ENCODE measurements at places on chromosomes 6 and 20.
A peak's percentile ranks its signal among the peaks of the same experiment; 100 is the strongest.

- DNase-seq, result no peak
These were observed 320 bp downstream of the GSTA4 start for GRCh38 chr6:52994839-52995088.

- no peak for DNase-seq
These were observed 105.7 kb upstream of the FRMD1 start for GRCh38 chr6:168184701-168185100.

- no peak for DNase-seq
These were observed 551.6 kb downstream of the COL12A1 start for GRCh38 chr6:74654296-74654695.

DNA sequence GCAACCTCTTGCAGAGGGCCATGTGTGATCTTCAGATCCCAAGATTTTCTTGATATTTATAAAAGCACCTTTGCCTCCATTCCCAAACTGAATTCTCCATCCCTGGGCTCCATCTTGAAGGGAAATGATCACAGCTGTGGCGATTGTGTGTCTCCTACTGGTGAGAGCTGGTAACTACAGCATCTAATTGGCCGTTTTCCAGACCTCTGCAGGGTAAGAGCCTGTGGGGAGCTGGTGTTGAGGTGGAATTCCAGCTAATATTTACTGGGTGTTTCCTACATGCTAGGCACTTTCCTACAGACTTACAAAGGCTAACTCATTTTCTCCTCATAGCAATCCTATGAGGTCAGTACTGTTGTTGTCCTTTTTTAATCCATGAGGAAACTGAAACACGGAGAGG, 59.2 kb upstream of the FNDC1 start:
- DNase-seq, result no peak

GRCh38 chr20:53699906-53700305, 106.3 kb upstream of the ZNF217 start:
- no peak for DNase-seq

- no peak for DNase-seq
These were observed 197.1 kb upstream of the PLN start for GRCh38 chr6:118350881-118351430.

DNA sequence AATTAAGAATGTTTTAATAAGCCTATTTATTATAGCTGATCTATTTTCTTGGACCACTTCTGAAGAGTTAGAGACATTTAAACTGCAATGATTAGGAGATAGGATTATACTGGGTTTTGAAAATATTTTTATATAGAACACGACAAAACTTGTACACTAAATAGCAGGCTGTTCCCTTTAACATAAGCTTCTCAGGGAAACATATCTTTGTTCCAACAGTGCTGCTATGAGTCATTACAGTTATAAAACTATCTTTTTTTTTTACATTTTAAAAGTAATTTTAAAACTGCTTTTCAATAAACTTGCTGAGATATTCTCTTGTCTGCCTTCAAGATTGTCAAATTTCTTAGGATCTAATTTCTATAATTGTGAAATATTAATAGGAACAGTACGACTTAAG, 389.1 kb downstream of the ARHGAP18 start:
- DNase-seq, result no peak

DNA sequence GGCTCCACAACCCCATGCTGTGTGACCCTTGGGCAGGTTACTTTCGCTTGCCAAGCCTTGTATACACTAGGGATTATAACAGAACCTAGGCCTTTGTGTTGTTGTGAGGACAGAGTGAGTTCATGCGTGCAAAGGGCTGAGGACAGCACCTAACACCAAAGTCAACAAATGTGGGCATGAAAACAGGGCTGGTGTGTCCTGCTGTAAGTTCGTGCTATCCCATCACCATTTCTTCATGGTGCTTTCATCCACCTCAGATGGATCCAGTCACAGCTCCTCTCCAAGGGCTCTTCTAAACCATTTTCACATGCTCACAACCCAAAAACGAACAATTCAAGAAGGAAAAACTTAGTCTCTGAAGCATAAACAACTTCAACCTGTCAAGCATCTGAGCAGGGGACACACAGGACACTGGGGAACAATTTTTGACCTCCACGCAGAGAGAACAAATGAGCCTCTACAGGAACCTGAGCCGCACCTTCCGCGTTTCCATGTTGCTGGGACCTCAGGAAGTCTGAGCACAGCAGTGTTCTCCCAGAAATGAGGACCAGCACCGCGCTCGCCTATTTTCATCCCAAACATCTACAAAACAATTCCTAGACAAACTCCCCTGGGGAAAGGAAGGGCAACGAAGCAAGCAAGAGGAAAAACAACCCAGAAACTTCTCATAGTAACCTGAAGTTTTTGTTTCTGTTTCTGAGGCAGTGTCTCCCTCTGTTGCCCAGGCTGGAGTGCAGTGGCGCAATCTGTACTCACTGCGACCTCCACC, 3.1 kb downstream of the LRP11 start:
- DNase-seq, result no peak

DNA sequence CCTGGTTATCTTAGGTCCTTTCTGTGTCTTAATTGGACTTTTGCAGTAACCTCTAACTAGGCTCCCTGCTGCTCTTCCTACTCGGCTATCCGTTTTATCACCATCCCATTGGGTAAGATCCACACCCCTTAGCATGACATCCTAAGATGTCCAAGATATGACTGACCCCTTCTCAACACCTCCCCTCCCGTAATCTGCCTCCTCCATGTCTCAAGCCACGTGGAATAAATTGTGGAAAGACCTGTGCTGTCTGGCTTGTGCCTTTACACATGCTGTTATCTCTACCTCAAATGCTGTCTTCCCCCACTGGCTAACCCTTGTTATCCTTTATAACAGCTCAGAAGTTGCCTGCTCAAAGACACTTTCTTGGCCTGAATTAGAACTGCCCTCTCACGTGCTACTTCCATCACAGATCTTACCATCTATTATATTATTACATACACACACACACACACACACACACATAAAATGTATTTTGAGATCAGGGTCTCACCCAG, 26.5 kb downstream of the EIF2S2 start:
- DNase-seq, result no peak

DNA sequence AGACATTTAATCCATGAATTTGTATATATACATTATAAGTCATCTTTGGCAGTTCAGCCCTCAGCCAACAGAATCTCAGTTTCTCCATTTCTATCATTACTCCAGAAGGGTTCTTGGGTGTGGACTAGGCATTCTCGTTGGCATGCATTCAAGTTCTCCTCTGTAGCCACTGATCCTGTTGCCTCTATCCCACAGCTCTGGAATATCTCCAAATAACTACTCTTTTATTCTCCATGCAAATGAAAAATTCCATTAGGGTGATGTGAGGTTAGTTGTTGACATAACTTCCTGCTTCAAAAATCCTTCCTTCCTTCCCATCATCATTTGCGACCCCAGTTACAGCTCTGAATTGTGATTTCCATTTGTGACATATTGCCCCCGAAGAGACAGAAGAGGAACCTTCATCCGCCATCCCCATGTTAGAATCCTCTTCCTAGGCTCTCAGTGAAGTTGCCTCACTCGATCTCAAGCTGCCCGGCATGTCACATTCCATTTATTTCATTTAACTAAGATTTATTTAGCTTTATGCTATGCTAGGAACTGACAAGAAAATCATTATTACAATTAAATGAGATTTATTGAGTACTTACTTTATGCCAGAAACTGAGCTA, 93.7 kb upstream of the EDN1 start:
- DNase-seq, result no peak

- DNase-seq, result no peak
These were observed 44.1 kb downstream of the PREX1 start for GRCh38 chr20:48783533-48784272.

- no peak for DNase-seq
These were observed 111.3 kb downstream of the OR2B2 start for GRCh38 chr6:27800731-27801373.

DNA sequence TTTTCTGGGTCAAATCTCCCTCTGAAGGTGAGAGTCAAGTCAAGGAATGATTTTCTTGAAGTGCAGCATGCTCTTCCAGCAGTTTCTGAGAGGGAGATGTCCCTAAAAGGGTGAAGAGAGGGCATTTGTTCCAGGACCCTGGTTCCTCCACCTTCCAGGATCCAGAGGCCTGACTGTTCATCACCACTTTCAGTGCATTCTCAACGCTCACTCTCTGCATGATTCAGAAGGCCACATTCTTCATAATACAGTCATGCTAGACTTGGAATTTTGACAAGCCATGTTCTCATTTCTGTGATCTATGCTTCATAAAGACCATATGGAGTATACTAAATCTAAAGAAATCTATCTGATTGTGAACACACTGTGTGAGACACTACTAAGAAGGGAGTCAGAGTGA, 85.1 kb downstream of the PDE7B start:
- peak; percentile 16 for DNase-seq

- DNase-seq, result no peak
These were observed 10.3 kb downstream of the CLDN20 start for GRCh38 chr6:155274106-155274505.

DNA sequence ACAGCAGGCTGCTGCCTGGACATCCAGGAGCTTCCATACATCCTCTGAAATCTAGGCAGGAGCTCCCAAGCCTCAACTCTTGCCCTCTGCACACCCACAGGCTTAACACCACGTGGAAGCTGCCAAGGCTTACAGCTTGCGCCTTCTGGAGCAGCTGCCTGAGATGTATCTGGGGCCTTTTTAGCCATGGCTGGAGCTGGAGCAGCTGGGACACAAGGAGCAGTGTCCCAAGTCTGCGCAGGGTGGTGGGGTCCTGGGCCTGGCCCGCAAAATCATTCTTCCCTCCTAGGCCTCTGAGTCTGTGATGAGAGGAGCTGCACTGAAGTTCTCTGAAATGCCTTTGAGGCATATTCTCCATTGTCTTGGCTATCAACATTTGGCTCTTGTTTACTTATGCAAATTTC, 255.0 kb downstream of the DLL1 start:
- no peak for DNase-seq

DNA sequence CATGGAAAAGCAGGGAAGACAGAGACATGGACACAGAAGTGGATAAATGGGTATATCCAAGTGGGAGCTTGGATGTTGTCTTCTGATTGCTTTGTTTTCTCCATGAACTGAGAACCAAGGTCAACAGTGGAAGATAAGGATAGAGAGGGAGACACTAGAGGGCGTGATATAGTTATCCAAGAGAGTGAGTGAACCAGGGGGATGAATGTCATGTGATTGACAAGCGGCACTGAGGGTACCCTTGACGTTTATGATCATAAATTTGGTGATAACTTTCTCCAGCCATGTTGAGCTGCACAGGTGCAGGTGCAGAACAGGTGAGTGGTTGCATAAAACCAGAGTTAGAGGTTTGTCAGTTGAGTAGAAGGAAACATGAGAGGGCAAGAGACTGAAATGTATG, 20.7 kb downstream of the EBF4 start:
- no peak for DNase-seq

DNA sequence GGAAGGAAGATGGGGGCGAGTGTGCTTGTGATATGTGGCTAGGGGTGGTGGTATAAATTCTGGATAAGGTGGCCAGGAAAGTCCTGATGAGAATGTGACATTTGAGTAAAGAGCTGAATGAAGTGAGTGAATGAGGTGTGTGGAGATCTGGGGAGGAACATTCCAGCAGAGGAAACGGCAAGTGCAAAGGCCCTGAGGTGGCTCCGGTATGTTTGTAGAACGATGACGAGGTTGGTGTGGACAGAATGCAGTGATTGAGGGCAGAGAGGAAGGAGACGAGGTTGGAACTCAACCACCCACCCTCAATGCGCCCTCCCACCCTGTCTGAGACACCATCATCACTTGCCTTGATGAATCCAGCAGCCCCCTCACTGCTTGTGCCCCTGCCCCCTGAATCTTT, 214.1 kb upstream of the RNF24 start:
- DNase-seq, result no peak

- DNase-seq, result no peak
These were observed 66.5 kb upstream of the IER3 start for GRCh38 chr6:30810813-30811339.

- no peak for DNase-seq
These were observed 296.8 kb downstream of the TENT5A start for GRCh38 chr6:81455641-81456040.

DNA sequence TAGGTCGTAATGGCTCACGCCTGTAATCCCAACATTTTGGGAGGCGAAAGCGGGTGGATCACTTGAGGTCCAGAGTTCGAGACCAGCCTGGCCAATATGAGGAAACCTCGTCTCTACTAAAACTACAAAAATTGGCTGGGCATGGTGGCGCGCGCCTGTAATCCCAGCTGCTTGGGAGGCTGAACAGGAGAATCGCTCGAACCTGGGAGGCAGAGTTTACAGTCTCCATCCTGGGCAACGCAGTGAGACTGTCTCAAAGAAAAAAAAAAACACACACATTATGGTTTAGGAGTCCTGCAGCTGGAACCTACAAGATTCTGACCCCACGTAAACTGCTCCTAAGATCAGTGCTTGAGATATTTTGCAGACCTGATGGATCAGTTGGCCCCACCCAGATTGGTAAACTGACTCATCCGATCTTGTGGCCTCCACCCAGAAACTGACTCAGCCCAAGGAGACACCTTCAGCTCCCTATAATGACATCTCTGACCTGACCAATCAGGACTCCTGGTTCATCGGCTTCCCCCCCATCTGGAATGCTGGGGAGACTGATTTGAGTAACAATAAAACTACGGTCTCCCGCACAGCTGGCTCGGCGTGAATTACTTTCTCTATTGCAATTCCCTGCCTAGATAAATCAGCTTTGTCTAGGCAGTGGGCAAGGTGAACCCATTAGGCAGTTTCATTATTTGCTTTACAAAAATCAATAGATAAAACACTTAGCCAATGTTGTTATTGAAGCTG, 96.2 kb upstream of the BTN3A2 start:
- no peak for DNase-seq

- DNase-seq, result no peak
These were observed 78.5 kb downstream of the SSR1 start for GRCh38 chr6:7234547-7234946.

DNA sequence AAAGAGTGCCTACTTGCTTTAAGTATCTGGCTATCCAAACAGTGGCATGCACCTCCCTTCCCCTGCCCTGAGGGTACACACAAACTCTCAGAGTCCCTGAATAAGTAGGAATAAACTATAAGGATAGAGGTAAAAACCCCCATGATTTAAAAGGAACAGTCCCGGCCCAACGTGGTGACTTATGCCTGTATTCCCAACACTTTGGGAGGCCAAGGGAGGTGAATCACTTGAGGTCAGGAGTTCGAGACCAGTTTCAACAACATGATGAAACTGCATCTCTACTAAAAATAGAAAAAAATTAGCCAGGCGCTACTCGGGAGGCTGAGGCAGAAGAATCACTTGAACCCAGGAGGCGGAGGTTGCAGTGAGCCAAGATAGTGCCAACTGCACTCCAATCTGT, 22.2 kb downstream of the SAMHD1 start:
- no peak for DNase-seq

- DNase-seq, result no peak
These were observed 175.5 kb downstream of the BCAS1 start for GRCh38 chr20:53894707-53895384.

GRCh38 chr6:47160702-47161101, 118.6 kb upstream of the ADGRF1 start:
- DNase-seq, result no peak
